ENCODE measurements at places on chromosomes 5 and 9.

DNA sequence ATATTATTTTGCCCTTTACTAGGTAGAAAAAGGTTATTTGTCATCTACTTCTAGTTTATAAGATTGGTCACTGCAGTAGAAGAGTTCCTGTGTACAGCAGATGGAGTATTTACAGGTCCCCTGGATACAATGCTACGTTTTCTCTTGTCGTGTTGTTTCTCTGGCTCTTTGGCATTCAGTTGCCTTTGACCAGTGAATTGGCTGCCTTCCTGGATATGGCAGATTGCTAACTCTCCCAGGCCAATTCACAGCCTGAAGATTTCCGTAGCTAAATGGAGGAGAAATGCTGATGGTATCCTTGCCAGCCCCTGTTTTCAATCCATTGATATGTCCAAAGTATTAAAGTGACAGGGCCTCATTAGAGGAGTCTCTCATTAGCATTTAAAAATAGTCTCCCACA is 32.5 kb upstream of the GNAQ start:
- no peak for DNase-seq

DNA sequence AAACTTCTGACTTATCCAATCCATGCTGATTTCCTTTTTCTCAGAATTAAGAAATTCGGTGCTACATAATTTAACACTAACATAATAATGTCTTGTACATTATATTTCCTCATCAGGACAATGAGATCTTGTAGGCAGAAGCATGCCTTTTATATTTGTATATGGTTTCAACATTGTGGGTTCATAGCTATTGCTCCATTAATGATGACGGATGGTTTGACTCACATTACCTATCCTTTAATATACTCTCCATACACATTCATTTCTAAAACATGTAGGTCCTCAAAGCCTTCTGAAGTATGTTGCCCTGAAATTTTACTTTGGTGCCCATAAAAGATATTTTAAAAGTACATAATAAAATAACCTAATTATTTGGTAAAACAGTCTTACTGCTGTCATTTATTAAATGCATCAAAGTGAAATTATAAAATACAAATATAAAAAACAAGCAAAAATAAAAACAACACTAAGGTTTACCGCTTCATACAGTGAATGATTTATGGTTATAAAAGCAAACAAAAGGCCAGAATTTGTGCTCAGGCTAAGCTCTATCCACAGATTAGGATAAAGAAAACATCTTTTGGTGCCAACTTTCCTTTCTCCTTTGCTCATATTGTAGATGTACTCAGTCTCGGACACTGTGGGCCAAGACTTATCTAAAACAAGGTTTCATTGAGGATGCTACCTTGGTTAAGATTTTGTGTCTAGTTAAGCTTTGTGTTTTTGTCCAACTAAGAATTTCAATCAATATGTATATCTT is 61.2 kb upstream of the GCNT4 start:
- no peak for DNase-seq

DNA sequence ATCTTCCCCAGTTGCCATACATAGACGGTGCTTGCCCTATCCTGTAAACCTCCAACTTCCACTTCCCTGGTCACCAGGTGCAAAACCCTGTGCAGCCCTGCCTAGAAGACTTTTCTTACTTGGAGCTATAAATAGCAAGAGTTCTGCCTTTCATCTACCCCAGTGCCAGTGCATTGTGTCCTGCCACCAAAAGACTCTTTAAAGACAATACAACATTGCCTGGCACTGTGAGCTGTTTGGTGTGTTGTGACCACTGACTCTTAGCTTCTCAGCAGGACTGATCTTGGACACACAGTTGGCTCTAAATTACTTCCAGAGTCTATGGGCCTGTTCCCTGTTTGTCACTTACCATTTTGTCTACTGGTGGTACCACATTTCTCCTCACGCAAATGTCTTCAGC is 608.1 kb downstream of the CDH9 start:
- DNase-seq = no peak

DNA sequence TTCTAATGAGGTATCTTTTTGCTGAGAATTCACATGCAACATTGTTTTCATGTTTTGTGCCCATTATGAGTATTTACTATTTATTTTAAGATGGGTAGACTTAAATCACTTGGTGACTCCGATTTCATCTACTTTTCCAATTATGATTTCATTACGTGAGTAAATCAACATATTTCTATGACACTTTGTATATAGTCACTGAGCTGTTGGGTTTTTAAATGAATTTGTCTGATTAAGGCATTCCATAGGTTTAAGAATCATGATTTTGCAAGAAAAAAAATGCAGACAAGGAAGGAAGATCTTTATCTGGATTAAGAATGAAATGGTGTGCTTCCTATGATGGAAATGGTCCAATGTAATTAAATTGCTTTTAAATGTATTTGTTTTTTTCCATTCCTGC is 661.9 kb downstream of the ANXA1 start:
- no peak for DNase-seq

DNA sequence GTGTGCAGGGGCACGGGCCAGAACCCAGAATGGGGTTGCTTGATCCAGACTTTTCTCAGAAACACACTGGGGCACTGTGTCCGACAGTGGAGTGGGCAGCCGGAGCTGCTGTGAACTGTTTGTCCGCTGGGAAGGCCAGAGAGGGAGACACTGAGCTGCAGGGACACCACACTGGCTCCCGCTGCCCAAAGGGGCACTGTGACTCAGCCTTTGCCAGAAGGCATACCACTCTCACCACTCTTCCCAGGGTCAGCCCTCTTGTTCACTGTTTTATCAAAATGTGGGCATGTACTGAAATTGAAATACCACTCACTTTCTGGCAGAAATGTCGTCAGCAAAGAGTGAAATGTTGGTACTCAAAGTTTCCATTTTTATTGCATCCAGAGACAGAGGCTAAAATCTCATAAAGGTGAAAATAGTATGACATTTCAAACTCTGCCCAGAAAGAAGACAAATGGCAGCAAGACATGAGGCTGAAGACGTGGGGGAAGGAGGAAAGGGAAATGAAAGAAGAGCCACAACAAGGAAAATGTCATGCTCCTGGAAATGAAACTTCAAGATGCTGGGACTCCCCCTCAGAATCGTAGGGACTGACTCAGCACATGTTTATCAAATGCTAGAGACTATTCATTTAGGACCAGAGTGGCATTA is 4.5 kb upstream of the IL7R start:
- DNase-seq = no peak

- peak; percentile 32 for DNase-seq
Measured at GRCh38 chr9:93171261-93171990, 12.5 kb upstream of the WNK2 start.

- no peak for DNase-seq
Measured at GRCh38 chr9:121289772-121290370, 21.9 kb downstream of the GSN start.

DNA sequence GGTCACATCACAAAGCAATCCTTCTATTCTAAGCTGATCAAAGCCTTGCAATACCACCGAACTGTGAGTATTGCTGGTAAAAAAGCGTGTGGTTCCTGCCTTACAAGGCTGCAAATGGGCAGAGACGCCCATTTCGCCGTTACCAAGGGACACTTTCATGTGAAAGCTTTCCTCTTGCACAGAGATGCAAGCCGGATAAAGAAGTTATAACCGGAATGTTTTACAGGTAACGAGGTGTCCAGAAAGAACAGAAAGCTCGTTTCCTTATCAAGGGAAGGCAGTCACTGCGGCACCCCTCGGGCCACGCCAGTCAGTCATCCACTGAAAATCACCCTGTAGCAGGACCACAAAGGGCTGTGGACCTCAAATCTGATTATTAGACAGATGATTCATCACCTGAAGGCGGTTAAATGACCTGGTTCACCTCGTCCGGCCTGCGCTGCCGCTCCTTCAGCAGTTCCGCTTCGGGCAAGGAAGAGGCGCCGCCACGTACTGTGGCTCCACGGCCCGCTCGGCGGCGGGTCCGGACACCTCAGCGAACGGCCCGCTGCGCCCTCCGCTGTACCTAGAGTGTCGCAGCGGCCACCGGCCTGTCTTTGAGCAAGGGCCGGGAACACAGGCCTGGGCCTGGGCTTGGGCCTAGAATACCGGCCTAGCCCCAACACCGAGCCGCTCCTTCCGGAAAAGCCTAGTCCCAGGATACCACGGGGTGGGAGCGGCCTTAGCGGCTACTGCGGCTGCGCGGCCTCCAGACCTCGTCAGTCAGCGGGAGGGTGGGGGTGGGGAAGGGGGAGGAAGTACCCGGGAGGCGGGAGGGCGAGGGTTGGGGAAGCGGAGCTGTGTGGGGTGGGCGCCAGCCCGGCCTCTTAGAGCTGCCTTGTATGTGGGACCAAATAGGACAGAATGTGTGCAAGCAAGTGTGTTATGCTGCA is at the start of gene KLHL9:
Gene KLHL9, minus strand, starts transcription at position 704 of the 932 bp plus-strand sequence. Its CDS starts 545 bp downstream, at position 159.
- DNase-seq = peak; percentile 93
